NCI-H524 (cell line): ENCODE measurements at places on chromosomes 5 and 9.

DNA sequence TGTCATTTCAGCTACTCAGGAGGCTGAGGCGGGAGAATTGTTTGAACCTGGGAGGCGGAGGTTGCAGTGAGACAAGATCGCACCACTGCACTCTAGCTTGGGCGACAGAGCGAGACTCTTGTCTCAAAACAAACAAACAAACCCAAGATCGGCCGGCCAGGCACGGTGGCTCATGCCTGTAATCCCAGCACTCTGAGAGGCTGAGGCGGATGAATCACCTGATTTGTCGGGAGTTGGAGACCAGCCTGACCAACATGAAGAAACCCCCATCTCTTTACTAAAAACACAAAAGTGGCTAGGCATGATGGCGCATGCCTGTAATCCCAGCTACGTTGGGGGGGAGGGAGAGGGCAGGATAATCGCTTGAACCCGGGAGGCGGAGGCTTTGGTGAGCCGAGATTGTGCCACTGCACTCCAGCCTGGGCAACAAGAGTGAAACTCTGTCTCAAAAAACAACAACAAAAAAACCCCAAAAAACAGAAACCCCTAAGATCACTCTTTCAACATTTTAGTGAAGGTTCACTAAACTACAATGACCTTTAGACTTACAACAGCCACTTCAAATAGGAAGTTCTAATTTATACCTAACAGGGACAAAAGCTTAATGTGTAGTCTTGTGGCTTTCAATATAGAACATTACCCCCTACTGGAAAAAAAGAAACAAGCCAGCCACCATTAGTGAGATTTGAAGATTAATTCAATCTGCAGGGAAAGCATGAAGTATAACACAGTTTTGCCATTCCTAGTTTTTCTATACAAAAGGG, 7.0 kb downstream of the HSPA9 start:
- no peak for DNase-seq

- peak; percentile 52 for DNase-seq
Observed at GRCh38 chr5:125835293-125836172, 587.7 kb upstream of the GRAMD2B start.

GRCh38 chr5:75496026-75496425, 15.4 kb downstream of the CERT1 start:
- no peak for DNase-seq

DNA sequence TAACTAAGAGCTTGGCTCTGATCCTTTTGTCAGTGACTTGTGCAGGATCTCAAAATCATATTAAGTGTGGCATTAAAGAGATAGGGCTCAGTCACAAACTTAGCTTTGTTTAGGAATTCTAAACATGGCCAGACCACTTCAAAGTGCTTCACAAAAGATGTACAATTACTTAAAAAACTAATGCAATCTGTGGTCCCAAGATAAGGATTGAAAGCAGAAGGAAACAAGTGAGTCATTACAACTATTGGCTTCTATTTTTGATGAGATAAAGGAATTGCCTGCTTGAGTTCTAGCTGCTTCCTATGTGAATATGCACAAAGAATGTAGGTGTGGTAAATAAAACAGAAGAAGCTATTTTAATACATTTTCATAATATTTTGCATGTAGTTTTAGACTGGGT, 44.9 kb upstream of the SLC12A2 start:
- DNase-seq = no peak

- peak; percentile 58 for DNase-seq
Observed at GRCh38 chr5:51380603-51381207, 2.5 kb upstream of the ISL1 start.
